ENCODE measurements at places on chromosomes 7 and 10.

- DNase-seq = no peak
Observed at GRCh38 chr7:94567396-94567795, 57.8 kb downstream of the CASD1 start.

GRCh38 chr7:92602352-92603088 is 12.3 kb upstream of the FAM133B start:
- peak; percentile 47 for DNase-seq

DNA sequence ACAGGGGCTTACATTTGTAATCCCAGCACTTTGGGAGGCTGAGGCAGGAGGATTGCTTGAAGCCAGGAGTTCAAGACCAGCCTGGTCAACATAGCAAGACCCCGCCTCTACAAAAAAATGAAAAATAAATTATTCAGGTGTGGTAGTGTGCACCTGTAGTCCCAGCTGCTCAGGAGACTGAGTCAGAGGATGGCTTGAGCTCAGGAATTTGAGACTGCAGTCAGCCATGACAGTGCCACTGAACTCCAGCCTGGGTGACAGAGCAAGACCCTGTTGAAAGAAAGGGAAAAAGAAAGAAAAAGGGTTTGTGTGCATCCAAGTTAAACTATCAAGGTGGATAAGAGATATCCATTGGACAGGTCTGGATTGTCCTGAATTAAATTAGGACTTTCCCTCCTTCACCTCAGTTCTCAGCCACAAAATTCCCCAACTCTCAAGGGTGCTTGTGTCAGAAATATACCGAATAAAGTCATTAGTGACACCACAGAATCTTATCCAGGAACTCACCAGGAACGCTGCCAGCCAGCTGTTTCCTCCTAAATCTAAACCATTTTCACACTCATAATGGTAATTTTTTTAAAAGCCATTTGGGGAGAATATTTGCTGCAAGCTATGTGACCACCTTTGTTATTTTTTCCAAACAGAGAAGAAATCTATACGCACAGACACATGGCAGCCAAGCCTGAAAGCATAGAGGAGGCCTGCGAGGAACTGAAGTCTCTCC is 12.0 kb downstream of the AFAP1L2 start:
- DNase-seq = no peak

DNA sequence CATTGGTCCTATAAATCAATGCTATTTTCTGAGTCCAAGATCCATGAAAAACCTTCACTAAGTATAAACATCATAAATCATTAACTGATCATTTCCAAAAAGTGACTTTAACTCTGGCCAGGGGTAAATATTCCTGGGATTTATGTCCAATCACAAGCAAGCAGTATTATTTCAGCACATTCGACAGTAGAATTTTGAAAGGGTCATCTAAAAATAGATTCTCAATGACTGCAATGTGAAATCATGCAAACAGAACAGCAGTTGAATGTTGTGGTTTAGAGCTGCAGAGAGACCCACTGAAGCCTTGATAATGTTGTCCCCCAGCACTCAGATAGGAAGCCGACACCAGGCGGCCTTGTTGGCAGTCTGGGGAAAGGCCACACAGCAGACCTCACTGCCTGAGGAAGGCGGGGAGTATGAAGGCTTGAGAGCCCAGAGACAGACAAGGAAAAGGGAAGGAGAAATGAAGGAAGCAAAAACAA is 38.1 kb downstream of the FAM107B start:
- DNase-seq = peak; percentile 41

GRCh38 chr7:47772492-47772891 is 175.8 kb downstream of the PKD1L1 start:
- DNase-seq = no peak

DNA sequence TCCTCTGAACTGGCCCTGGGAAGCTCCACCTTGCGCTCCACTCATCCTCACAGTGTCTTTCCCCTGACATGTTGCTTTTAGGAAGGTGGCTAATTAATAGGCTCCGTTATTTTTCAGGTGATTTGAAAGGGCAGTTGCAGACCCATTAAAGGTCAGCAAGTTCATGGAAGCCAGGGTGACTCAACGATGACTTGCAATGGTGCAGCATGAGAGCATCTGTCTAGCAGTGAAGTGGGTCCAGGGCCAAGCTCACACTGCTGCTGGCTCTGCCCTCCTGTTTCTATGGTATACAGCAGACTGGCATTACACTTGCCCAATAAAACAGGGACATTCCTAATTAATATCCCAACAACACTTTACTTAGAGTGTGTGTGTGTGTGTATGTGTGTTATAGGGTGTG is 68.8 kb upstream of the WDR11 start:
- no peak for DNase-seq

DNA sequence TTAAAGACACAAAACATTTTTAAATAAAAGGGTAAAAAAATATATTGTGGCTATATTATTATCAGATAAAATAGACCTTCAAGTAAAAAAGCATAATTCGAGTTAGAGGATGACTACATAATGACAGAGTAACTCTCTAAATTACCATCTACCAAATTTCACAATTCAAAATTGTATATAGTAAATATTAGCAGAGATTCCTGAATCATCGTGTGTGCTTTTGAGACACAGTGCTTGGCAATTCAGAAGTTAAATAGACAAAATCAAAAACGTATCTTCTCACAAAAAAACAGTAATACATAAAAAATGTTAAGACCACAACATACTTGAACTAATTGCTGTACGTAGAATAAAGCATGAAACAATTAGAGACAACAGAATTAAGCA is 110.4 kb downstream of the AHR start:
- peak; percentile 69 for DNase-seq

GRCh38 chr7:36611703-36612102 is 112.6 kb downstream of the AOAH start:
- DNase-seq = no peak

DNA sequence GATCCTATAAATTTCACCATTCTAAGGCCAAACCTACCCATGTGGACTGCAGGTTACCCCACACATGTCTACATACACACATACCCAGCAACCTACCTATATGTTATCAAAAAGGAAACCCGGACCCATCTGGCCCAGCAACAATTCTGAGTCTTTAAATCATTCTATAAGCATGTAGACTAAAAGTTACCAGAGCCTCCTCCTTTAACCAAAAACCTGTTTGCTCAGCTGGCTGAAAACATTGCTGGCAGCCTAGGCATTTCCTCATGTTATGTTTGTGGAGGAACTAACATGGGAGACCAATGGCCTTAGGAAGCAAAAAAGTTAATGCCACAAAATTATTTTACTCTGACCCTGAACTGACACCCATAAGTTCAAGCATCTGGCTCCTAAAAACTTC is 5.3 kb upstream of the ADCK2 start:
- DNase-seq = no peak

- no peak for DNase-seq
Observed at GRCh38 chr10:62541811-62542210, 167.6 kb downstream of the ZNF365 start.

DNA sequence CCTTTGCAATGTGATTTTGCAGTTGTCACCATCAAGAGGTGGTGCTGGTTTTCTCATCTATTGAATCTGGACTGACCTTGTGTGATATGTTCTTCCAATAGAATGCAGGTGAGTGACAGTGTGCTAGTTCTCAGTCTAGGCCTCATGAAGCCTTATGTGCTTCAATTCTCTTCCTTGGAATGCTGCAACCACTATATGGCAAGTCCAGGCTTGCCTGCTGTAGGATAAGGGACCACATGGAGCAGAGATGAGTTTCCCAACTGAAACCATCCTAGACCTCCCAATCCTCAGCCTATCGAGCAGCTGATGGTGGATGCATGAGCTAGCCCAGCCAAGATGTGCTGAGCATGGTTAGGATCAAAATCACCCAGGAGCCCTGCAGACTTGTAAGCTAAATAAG is 32.6 kb upstream of the ARHGAP21 start:
- DNase-seq = no peak

GRCh38 chr10:28995497-28995896 is 293.4 kb upstream of the LYZL1 start:
- DNase-seq = no peak

GRCh38 chr7:141094336-141095070 is 20.6 kb downstream of the TMEM178B start:
- no peak for DNase-seq

All from cardiac fibroblast (primary cell).